ENCODE measurements at places on chromosomes 2 and 18.

- H3K27ac ChIP-seq = no peak overlapping the region
- H3K4me3 ChIP-seq = no peak overlapping the region
- H3K4me1 ChIP-seq = no peaks in the 10 kb centered on the region
- DNase-seq = no peak
These were observed 121.8 kb upstream of the ZBTB14 start for GRCh38 chr18:5417342-5417741.

- H3K27me3 ChIP-seq = no peaks in the 10 kb centered on the region
- H3K36me3 ChIP-seq = no peaks in the 10 kb centered on the region
- no peak overlapping the region for H3K27ac ChIP-seq
- H3K4me1 ChIP-seq = peaks cover 3% of the 10 kb centered on the region
- H3K4me3 ChIP-seq = peak overlapping the region; percentile 36
These were observed 63.9 kb upstream of the PHLPP1 start for GRCh38 chr18:62651276-62652056.

GRCh38 chr18:3012136-3013023, 564 bp downstream of the LPIN2 start:
- peak overlapping the region; percentile 81 for H3K4me3 ChIP-seq
- H3K4me1 ChIP-seq = peaks cover 34% of the 10 kb centered on the region
- peak overlapping the region; percentile 83 for H3K27ac ChIP-seq
- no peak for DNase-seq

DNA sequence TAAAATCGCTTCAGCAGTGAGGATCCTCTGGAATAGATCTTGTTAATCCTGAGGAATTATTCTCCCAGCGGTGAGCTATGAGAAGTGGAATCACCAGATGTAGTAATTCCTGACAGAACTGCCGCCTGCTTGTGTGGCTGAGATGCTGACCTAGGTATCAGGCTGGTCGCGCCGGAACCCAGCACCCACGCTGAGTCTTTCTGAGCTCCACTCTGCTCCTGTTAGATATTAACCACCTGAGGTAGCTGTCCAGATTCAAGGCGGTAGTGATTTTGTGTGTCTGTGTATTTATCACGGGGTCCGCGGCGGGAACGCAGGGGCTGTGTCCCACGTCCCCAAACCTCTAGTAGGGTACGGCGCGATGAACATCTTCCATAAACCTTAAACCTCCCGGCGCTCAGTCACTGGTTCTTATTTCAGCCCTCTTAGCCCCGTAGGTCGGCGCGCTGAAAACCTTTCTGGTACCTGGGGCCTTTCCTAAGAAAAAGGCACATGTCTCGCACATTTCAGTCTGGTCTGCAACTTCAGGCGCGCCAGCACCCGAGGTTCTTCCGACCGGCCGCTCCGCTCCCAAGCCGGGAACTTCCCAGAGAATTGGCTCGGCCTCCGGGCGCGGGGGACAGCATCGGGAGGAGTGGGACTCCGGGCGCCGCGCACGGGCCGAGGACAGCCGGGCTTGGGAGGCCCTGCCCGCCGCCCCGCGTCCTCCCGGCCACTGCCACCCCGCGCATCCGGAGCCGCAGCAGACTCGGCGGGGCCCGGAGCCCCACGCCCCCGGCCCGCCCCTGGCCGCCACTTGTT, 542 bp upstream of the CNNM3 start:
- DNase-seq = no peak
- peak overlapping the region; percentile 75 for H3K4me3 ChIP-seq
- peak overlapping the region; percentile 85 for H3K27ac ChIP-seq
- no peaks in the 10 kb centered on the region for H3K27me3 ChIP-seq
- no peaks in the 10 kb centered on the region for H3K36me3 ChIP-seq

GRCh38 chr2:38066421-38067115, 9.4 kb downstream of the CYP1B1 start:
- H3K4me3 ChIP-seq = no peak overlapping the region
- peak overlapping the region; percentile 12 for H3K27ac ChIP-seq
- peaks cover 18% of the 10 kb centered on the region for H3K36me3 ChIP-seq
- no peak for DNase-seq

DNA sequence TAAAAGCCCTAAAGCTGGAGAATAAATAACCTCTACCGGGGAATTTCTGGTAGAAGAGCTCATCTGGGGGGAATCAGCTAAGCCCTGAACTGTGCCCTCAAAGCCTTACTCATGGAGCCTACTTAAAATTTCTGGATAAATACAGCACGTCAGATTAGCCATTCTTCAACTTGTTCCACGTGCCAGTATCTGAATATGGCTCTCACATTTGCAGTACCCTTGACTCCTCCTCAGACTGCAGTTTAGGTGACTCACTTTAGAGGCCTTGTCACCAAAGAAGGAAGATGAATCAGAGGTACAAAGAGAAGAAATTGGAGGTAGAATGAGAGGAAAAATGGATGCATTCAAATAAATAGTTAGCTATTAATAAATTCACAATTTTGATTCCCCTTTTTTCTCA, 34.6 kb upstream of the POTEC start:
- DNase-seq = no peak
- H3K36me3 ChIP-seq = no peaks in the 10 kb centered on the region
- no peak overlapping the region for H3K27ac ChIP-seq
- H3K4me3 ChIP-seq = no peak overlapping the region
- no peaks in the 10 kb centered on the region for H3K4me1 ChIP-seq

- H3K27me3 ChIP-seq = no peaks in the 10 kb centered on the region
- H3K27ac ChIP-seq = peak overlapping the region; percentile 66
- DNase-seq = no peak
- no peaks in the 10 kb centered on the region for H3K36me3 ChIP-seq
- peaks cover 14% of the 10 kb centered on the region for H3K4me1 ChIP-seq
These were observed 98.1 kb downstream of the PLB1 start for GRCh38 chr2:28594000-28594331.

DNA sequence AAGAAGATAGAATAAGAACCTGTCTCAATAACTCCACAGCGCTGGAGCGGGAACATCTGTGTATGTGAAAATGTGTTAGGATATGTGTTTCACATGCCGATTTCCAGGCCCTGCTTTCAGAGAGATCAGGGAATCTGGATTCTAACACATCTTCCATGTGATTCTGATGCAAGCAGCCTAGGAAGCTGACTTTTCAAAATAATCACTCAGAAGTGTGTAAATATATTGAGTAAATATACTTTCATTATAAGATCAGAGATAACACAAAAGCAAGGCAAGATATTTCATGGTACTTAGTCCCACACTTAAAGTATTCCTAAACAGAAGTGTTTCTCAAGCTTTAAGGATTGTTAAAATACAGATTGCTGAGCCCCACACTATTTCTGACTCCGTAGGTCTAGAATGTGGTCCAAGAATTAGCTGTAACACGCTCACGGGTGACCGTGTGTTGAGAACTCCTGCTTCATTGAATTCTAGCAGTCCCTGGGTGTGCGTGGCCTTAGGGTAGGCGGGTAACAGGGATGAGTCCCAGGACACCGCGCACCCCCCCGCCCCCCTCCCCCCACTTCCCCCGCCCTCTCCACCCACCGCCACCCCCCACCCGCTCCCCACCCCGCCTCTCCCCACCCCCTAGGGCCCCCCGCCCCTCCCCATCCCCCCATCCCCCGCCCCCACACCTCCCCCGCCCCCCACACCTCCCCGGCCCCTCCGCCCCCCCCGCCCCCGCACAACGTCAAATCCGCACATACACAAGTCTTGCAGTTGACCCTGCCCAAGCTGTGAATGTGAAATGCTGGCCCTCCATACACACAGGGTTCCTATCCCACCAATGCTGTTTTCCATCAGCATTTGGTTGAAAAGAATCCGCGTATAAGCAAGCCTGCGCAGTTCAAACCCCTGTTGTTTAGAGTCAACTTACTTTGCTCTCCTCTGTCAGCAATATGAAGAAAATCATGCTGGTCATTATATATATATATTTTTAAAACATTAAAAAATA, 94.2 kb upstream of the SLC39A10 start:
- H3K27ac ChIP-seq = peak overlapping the region; percentile 57
- no peak overlapping the region for H3K4me3 ChIP-seq
- H3K4me1 ChIP-seq = peaks cover 16% of the 10 kb centered on the region
- no peaks in the 10 kb centered on the region for H3K27me3 ChIP-seq
- no peaks in the 10 kb centered on the region for H3K36me3 ChIP-seq
- no peak for DNase-seq

- H3K27me3 ChIP-seq = no peaks in the 10 kb centered on the region
- no peaks in the 10 kb centered on the region for H3K36me3 ChIP-seq
- H3K4me3 ChIP-seq = no peak overlapping the region
- no peak overlapping the region for H3K27ac ChIP-seq
- no peak for DNase-seq
These were observed 56.4 kb upstream of the TCF7L1 start for GRCh38 chr2:85076618-85077274.

GRCh38 chr2:28004086-28004485, 113.6 kb downstream of the BABAM2 start:
- H3K27me3 ChIP-seq = no peaks in the 10 kb centered on the region

DNA sequence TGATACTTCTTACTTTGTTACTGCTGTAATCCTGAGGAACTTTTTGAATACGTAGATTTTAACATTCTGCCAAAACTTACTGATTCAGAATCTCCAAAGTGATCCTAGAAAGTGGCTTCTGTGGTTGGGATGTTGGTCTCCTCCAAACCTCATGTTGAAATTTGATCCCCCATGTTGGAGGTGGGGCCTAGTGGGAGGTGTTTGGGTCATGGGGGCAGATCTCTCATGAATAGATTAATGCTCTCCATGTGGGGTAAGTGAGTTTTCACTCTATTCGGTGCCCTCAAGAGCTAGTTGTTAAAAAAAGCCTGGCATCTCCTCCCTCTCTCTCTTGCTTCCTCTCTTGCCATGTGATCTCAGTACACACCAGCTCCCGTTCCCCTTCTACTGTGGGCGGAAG, 329.9 kb downstream of the HRH4 start:
- no peak overlapping the region for H3K4me3 ChIP-seq
- H3K27me3 ChIP-seq = no peaks in the 10 kb centered on the region
- H3K27ac ChIP-seq = no peak overlapping the region
- no peaks in the 10 kb centered on the region for H3K4me1 ChIP-seq
- H3K36me3 ChIP-seq = no peaks in the 10 kb centered on the region
